ENCODE measurements at places on chromosomes 3 and 15.

DNA sequence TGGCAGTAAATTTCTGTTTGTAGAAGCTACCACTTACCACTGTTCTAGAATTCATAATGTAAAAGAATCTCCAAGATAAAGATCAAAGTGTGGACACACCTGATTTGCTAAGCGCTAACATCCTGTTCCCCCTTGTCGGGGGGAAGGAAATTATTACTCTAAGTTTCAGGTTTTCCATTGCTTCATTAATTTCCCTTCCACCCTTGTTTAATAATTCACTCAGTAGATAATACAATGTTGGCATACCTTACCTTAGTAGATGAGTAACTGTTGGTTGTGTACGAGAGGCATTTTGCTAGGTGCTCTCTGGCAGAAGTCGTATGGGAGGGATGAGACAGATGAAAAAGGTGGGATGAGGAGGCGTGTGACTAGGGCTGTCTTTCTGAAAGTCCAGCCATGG is 641.2 kb upstream of the ARRDC4 start:
- DNase-seq: no peak

- DNase-seq: no peak
Measured at GRCh38 chr3:58003093-58003492, 5.1 kb upstream of the FLNB start.

GRCh38 chr3:179068779-179069530 is 2.7 kb downstream of the ZMAT3 start:
- no peak for DNase-seq

DNA sequence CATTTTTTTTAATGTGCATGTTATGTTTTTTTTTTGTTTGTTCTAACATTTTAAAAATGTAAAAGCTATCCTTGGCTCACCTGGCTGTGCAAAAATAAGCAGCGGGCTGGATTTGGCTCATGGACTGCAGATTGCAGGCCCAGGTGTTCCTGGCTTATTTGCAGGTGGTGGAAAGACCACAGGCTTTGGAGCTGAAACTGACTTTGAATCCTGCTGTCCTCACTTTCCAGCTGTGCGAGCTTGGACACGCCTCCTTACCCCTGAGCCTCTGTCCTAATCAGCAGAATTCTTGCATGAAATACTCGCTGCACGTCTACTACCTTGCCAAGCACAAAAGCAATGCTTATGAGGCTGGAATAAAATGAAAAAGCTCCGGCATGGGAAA is 188.7 kb upstream of the TPM1 start:
- DNase-seq: no peak

GRCh38 chr15:64246364-64247189 is 83.8 kb upstream of the PPIB start:
- peak; percentile 72 for DNase-seq

DNA sequence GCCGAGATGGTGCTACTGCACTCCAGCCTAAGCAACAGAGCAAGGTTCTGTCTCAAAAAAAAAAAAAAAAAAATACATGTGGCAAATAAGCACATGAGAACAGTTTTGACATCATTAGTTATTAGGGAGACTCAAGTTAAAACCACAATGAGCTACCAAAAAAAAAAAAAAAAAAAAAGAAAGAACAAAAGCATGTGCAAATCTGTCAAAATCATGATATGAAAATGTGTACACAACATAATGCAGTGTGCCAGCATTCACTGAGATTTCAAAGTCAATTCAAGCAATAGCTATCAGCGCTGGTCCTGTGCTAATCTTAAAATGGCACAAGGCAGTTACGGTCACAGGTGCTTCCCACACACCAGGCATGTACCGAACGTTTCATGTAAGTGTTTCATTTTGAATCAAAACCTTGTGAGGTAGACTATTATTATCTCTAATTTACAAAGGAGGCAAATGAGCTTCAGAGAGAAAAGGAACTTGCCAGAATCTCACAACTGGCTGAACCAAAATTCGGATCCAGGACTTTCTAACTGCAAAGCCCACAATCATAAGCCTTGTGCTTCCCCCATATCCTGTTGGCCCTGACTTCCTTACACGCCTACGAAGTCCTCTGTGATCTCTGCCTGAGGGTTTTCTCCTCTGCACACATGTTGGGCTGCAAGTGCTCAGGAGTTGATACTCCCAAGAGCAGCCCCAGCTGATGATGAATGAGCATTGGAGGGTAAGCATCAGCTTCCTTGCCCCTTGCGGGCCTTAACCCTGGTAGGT is 200.1 kb upstream of the PROK2 start:
- DNase-seq: no peak

- DNase-seq: no peak
Measured at GRCh38 chr3:122508135-122508914, 6.4 kb downstream of the KPNA1 start.

- DNase-seq: no peak
Measured at GRCh38 chr3:13285007-13285567, 135.0 kb downstream of the NUP210 start.

DNA sequence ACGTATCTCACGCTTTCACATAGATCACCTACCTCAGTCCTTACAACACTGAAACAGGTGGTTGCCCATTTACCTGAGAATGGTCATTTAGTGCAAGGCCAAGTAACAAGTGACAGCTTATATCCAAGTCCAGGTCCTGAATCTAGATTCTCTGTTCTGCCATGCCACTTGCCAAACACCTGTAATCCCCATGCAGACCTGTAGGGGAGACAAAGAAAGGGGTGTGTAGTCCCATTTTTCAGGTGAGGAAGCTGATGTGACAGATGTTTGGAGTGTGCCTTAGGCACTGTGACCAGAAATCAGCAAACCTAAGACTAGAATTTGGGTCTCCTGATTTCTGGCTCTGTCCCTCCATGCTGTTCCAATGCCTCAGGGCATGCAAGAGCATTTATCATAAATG is 12.7 kb downstream of the ZNF35 start:
- no peak for DNase-seq

- DNase-seq: no peak
Measured at GRCh38 chr3:42019144-42019952, 57.4 kb upstream of the ULK4 start.

DNA sequence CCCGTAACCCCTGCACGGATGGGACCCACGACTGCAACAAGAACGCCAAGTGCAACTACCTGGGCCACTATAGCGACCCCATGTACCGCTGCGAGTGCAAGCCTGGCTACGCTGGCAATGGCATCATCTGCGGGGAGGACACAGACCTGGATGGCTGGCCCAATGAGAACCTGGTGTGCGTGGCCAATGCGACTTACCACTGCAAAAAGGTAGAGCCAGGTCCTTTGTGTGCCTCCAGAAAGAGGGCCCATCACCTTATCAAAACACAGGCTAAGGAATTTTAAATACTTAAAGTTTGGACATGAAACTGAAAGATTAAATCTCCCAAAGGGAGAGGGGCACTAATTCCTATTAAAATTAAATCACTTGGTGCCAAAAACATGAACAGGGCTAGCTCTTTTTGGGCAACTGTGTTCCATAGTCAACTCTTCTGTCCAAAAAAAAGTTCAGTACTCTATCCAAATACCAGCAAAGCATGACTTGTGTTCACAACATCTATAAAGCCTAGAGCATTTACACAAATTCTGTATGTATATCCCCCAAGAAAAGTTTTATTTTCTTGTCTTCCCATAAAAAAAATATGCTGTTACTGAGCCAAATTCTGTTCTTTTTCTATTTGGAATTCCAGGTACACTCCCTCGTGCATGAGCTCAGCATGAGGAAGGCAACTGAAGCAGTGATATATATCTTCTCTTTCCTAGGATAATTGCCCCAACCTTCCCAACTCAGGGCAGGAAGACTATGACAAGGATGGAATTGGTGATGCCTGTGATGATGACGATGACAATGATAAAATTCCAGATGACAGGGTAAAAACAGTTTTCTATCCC is 9.2 kb downstream of the THBS1 start:
- DNase-seq: no peak

- DNase-seq: no peak
Measured at GRCh38 chr3:160126051-160126450, 99.2 kb upstream of the C3orf80 start.

GRCh38 chr3:130758624-130759369 is 12.2 kb upstream of the PIK3R4 start:
- no peak for DNase-seq

GRCh38 chr15:58870451-58870850 is 63.0 kb downstream of the SLTM start:
- DNase-seq: no peak

- DNase-seq: no peak
Measured at GRCh38 chr15:76674883-76675282, 230.3 kb downstream of the SCAPER start.
